ENCODE measurements at places on chromosomes 13 and 19.

- DNase-seq: no peak
Observed at GRCh38 chr19:38401148-38401547, 1.7 kb upstream of the FAM98C start.

DNA sequence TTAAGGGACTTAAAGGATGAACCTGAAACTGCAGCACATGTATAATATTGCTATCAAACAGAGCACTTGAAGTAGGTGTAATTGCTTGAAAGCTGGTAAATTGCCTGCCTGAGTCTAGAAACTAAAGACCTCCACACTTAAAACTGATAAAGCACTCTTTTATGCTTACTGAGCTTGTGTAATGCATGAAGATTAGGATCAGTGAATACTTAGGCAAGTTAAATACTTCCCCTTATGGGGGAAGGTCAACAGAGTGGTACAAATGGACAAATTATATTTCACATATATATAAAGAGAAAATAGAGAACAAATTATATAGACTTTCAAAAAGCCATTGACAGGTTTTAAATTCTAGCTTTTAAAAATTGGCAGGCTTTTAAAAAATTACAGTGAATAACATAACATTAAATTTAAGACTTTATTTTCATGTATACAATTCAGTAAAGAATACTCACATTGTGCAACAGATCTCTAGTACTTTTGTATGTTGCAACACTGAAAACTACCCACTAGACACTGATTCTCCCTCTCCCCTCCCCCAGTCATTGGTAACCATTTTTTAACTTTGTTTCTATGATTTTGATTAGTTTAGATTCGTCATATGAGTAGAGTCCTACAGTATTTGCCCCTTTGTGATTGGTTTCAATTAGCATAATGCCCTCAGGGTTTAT is 23.9 kb downstream of the PIBF1 start:
- no peak for DNase-seq

- DNase-seq: no peak
Observed at GRCh38 chr19:30229525-30230174, 142.5 kb upstream of the ZNF536 start.

- DNase-seq: peak; percentile 59
Observed at GRCh38 chr19:37655301-37655688, at the start of gene ZFP30. TSS of gene ZFP30 (minus strand) at chr19:37655465. CDS start at chr19:37647822, 7,643 bp downstream.
